ENCODE measurements at places on chromosomes 12 and 14. TPM values are rescaled to one million over a fixed set of nuclear protein-coding genes. Genes with fewer than 3 reads are reported as not detected.

The PMCH gene
- not detected for total RNA-seq

The SLC25A21 gene
- total RNA-seq, result not detected

DNA sequence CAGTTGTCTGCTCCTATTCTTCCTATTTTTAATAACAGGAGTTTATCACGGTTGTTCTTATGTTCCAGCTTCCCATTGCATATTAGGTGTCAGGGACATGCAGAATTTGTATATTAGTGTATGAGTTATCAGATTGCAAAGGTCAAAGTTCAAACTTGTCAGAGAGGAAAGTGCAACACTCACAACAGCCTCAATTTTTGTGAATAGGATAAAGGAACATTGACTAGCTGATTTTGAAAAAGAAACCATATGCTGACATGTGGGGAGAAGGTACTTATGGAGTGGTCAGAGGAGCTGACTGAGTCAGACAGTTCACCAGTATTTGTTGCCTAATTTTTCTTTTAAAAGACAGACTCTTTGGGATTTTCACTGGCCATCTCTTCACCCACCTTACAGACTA lies 222.1 kb downstream of the C12orf50 start:
- H3K36me3 ChIP-seq, result no peaks in the 10 kb centered on the region
- H3K4me3 ChIP-seq, result no peak overlapping the region
- no peaks in the 10 kb centered on the region for H3K4me1 ChIP-seq
- no peak for DNase-seq
- H3K27me3 ChIP-seq, result no peaks in the 10 kb centered on the region

- H3K4me1 ChIP-seq, result peaks cover 21% of the 10 kb centered on the region
- H3K36me3 ChIP-seq, result peaks cover 14% of the 10 kb centered on the region
- no peak overlapping the region for H3K27ac ChIP-seq
- no peak for DNase-seq
These were observed 2.6 kb downstream of the NOC4L start for GRCh38 chr12:132146772-132147422.

DNA sequence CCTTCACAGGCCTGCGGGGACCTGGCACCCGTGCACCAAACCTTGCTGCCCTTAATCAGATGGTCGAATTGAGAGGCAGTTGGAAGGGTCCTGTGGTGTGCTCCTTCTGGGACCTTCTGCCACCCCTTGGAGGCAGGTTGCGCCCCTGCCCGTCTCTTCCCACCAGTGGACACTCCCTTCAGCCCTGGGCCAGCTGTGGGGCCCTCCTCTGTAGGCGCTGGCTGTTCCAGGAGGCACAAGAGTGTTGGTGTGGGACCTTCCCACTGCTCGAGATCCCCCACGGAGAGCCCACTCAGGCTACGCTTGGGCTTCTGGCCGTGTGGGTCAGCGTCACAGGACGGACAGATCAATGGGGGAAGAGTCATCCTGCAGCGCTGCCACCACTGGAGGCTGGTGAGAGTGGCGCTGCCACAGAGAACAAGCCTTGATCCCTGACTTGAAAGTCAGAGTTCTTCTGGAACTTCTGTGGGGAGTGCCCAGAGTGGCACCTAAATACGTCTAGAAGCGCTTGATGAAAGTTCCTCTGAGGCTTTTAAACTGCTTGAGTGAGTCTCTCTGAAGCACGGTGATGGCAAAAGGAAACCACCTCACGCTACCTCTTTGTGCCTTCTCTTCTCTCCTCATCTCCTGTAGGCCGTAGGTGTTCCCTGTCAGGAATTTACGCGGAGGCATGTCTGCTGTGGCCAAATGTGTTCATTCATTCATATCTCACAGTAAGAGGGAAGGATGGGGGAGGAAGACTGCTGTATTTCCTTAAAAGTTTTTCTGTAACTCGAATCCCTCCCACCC lies 48.3 kb downstream of the TRAF3 start:
- H3K27ac ChIP-seq, result no peak overlapping the region
- H3K36me3 ChIP-seq, result peaks cover 10% of the 10 kb centered on the region
- H3K27me3 ChIP-seq, result no peaks in the 10 kb centered on the region
- no peak overlapping the region for H3K4me3 ChIP-seq
- peaks cover 60% of the 10 kb centered on the region for H3K4me1 ChIP-seq
